ENCODE measurements at places on chromosomes 7 and 10.

- no peak for DNase-seq
These were observed 64.5 kb downstream of the LRRTM3 start for GRCh38 chr10:66990143-66990830.

- peak; percentile 57 for DNase-seq
These were observed 579 bp downstream of the RBM33 start for GRCh38 chr7:155644971-155645509.

GRCh38 chr7:149790146-149790548 lies 16.8 kb upstream of the ZNF467 start:
- no peak for DNase-seq

DNA sequence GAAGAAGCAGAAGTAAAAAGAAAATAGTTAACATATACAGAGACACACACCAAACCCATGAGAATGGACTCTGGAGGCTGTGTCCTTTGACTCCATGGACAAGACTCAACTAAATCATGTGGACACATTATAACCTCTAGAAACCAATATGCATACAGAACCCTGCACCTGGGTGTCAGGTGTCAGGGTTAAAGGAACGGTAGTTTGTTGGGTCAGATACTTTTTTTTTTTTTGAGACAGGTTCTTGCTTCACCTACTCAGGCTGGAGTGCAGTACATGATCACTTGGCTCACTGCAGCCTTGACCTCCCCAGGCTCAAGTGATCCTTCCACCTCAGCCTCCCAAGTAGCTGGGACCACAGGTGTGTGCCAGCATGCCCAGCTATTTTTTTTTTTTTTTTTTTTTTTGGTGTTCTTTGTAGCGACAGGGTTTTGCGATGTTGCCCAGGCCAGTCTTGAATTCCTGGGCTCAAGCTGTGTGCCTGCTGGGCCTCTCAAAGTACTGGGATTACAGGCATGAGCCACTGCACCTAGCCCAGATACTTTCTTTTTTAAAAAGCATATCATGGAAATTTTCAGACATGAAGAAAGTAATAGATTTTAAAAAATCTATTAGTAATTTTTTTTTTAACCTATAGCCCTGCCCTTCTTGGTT lies 31.3 kb downstream of the GALNT11 start:
- no peak for DNase-seq

DNA sequence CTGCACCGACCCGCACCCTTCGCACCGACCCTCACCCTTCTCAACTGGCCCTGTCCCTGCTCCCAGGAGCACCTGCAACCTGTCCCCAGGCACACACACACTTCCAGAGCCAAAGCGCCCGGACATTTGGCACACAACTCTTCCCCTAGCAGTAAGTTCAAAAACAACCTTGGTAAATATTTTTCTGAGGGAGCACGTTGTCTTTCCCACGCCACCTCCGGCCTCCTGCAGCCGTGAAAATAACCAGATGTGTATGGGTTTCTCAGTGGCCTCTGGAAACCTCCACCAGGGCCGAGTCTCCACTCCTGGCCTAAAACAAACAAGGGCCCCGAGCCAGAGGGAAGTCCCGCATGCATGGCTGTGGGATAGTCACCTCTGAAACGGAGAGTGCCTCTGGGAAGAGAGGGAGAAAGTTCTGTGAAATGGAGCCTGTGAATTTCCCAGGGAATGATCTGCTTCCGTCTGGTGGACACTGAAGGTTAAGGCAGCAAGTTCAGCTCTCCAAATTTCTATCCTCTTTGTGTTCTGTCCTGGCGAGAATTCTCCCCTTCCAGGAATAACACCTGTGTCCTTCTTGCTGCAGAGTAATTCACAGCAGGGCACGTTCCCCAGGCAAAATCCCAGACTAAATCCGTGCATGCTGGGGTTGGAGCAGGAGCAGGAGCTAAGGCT lies 15.8 kb downstream of the PODXL start:
- no peak for DNase-seq
